Osteocyte (in vitro differentiated cells): ENCODE measurements at places on chromosomes 2 and 18. TPM values are rescaled to one million over a fixed set of nuclear protein-coding genes. Genes with fewer than 3 reads are reported as not detected.

Gene ARHGAP25
- total RNA-seq, result 0.42 and 0.43 TPM in 2 replicates

Gene FOXD4L1
- total RNA-seq, result 0.18 and 0.21 TPM in 2 replicates

Gene ZNF396
- 1.9 and 2.2 TPM in 2 replicates for total RNA-seq

Gene ANKRD62
- total RNA-seq, result not detected in 2 replicates

Gene MGAT4A
- 0.38 TPM in 1 of 2 replicates, not detected in the other for total RNA-seq
